Esophagus squamous epithelium (tissue), 5 donors: ENCODE measurements at places on chromosomes 12 and 14. TPM values are rescaled to one million over a fixed set of nuclear protein-coding genes. Genes with fewer than 3 reads are reported as not detected.

GRCh38 chr12:68113644-68114043 lies 45.9 kb downstream of the IFNG start:
- DNase-seq = no peak

- DNase-seq = no peak
Measured at GRCh38 chr12:72677139-72677538, 405.0 kb downstream of the TRHDE start.

DNA sequence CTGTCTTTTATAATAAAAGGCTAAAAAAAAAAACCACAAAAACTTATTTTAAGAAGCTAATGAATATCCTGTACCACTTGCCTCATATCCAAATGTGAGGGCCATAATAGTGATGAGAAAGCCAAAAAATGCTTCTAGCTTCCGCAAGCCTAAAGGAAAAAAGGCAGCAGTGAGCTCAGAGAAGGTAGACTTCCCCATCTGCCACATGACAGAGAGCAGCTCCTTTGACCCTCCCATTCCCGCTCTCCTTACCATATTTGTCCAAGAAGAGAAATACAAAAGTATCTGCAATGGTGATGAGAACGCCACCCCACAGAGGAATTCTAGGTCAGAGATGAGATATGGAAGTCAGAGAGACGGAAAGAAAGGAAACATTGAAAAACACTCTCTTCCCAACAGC lies 27.1 kb downstream of the SLC11A2 start:
- DNase-seq = no peak

DNA sequence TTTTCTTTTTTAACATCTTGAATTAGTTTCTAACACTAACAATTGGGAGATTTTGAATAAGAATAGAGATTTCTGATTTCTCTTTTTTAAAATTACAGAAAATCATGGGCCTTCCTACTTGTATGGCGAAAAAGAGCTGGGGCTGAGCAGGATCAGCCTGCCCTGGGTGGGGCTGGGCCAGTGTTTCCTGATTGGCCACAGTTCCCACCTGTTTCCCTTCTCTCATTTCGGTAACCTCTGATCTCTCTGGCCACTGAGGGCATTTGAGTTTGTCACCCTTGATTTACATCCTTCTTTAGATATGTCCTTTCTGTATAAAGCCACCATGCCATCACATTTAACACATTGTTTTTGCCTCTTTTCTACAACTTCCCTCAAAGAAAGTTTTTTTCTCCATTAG lies 254.2 kb downstream of the ZFP36L1 start:
- no peak for DNase-seq

GRCh38 chr12:96091833-96092232 lies 56.4 kb upstream of the LTA4H start:
- no peak for DNase-seq

DNA sequence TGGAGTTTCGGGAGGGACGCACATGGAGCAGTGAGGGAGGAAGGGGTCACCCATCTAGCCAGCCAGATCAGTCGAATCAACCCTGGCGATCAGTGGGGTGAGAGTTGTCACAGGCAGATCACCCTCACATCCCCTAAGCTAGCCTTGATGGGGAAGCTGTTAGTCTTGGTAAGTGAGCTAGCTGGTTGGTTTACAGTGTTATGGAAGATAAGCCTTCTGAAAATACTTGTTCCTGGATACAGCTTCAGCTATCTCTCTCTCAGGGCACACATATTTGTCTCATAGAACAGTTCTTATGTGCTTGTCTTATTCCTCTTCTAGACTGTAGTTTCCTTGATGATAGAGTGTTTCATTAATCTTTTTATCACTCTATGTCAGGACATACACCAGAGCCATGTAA lies 26.2 kb upstream of the MANSC4 start:
- no peak for DNase-seq

GRCh38 chr14:93035917-93036651 lies 79.6 kb downstream of the ITPK1 start:
- no peak for DNase-seq

- peak; percentile 22 for DNase-seq
Measured at GRCh38 chr14:69614592-69614991, 3.2 kb downstream of the SUSD6 start.

DNA sequence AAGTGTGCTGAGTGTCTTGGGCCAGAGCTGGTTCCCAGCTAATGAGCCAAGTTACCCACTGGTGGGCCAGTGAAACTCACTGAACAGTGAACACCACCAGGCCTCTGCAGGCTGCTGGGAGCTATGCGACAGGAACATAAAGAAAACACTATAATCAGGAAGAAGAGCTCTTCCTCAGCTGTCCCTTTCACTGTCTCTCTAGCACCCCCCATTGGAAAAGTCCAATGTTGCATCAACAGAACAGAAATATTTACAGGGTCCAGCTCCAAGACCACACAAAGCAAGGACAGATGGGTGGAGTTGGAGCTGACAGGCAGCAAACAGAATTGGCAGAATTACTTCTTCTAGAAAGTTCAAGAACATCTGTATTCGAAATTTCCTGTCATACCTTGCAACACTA lies 903.6 kb upstream of the TMEM132C start:
- no peak for DNase-seq

DNA sequence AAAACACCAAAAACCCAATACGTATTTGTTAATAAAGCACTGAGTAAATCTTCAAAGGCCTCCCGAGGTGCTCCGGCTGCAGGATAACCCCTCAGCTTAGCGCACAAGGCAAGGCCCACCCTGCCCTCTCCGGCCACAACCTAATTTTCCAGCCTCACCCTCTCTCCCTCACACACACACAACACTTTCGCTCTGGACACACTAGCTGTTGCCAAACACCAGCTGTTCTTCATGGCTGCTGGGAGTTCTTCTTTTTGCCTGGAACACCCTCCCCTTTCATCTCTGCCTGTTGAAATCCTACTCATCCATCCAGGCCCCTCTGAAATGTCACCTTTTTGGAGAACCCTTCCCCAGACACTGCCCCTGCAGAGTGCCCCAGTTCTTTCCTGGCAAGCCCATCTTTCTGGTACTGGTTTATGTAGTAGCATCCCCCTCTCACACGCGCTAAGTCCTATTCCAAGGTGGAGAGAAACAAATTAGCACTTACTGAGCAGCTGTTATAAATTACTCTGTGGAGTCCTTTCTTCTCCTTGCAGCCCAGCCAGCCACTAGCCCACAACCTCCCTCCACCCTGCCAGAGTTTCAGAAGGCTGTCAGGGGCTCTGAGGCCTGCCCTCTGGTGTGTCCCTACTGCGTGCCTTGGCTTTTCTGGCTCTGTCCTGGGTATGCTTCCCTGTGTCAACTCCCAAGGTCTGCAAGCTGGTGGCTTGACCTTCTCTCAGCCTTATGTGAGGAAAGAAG lies 805 bp upstream of the CRACR2A start:
- DNase-seq = no peak

GRCh38 chr12:111048991-111049390 lies 128.6 kb upstream of the MYL2 start:
- DNase-seq = no peak

DNA sequence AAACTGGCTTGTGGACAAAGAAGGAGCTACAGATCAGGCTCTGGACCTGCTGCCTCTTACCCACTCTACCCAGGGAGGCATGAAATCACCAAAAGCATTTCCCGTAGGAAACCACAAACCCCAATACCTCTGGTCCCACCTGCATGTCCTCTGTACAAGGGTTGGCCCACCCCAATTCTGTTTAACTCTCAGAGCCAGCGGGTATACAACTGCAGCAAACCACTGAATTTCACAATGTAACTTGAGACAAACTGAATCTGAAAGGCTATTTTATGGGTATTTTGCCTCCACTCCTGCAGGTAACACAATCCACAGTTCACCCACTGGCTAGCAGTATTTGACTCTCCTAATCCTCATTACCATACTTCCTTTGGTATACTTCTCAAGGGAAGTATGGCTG lies 16.5 kb downstream of the SIX1 start:
- no peak for DNase-seq

DNA sequence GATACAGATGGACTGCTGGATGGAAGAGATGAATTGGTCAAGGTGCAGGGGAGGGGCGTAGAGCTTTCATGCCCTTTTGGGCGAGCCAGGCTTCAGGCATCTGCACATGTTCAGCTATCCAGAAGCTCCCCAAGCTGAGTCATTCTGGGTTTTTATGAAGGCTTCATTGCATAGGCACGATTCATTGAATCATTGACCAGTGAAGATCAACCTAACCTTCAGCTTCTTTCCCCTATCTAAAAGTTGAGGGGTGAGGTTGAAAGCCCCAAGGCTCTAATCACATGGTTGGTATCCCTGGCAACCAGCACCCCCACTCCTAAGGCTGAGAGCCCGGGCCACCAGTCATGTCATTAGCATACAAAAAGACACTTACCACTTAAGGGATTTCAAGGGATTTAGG lies 36.3 kb downstream of the RPS29 start:
- DNase-seq = no peak

DNA sequence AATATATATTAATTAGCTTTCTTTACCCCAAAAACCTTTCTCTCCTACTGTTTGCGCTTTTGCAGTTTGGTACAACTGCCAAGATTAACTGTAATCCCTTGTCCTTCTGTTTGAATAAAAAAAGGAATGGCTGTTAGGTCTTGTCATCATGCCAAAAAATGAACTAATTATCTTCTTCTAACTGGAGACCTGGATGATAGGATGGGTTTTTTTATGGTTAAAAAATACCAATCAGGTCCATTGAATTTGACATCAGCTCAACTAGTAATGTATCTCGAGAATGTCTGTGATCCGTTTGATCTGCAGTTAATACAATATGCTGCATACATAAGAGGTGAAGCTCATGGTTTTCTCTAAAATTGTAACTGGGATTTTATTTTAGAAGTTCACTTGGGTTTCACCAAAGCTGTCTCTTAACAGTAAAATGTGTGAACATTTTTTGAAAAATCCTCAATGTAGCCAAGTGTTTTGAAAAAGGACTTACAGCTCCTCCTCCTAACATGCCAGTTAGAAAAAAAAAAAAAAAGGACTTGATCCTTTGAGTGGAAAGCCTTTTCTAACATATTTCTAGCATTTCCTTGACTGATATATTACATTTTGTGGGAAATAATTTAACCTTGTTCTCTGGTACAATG lies 96.8 kb downstream of the SRGAP1 start:
- no peak for DNase-seq

DNA sequence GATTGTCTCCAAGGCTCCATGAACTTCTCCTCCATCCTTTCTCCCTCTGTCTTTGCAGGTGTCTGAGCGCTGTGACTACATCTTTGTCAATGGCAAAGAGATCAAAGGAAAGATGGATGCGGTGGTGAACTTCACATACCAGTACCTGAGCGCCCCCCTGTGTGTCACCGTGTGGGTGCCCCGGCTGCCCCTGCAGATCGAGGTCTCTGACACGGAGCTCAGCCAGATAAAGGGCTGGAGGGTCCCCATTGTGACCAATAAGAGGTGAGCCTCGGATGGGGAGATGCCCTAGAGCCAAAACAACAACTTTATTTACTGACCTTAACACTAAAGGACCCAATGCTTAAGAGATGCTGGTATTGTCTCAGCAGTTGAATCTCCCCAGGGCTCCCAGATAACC lies 130.0 kb downstream of the SLC15A4 start:
- DNase-seq = no peak

The KRT85 gene
- total RNA-seq = not detected

The MIS18BP1 gene
- total RNA-seq = 30.3 TPM

The OR11H12 gene
- total RNA-seq = not detected
